ENCODE measurements at places on chromosomes 13 and 19.

- no peak for DNase-seq
Measured at GRCh38 chr19:14097532-14098151, 7.1 kb upstream of the SAMD1 start.

DNA sequence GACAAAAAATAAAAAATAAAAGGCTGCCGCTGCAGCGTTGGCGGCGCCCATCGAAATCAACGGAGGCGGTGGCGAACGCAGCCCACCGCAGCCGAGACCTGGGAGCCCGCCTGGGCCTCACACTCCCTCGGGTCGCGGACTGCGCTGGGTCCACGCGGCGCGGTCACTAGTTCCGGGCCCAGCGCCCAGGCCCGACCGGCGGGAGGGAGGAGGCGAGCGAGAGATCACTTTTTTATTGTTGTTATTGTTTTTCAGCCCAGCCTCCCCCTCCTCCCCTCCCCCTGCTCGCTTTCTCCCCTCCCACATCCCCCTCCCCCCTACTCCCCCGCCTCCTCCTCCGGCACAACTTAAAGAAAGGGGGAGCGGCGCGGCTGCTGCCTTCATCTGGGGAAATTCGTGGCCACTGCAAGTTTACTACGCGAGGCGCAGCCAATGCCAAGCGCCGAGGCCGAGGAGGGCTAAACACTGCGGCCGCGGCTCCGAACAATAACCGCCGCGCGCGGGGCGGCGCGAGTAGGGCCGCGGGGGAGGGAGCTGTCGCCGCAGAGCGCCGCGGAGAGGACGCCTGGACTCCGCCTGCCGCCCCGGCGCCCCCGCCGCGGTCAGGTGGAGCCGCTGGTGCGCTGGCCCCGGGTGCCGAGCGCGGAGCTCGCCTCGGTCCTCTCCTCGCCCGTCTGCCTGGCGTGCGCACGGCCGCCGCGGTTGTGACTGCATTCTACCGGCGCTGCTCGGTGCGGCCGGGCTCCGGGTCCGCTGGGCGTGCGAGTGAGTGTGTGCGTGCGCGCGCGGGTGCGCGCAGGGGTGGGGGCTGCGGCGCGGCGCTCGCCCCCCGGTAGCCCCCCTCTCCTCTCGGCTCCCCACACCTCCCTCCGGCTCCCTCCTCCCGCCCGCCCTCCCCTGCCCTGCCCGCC, 505 bp upstream of the ZIC2 start:
- no peak for DNase-seq

DNA sequence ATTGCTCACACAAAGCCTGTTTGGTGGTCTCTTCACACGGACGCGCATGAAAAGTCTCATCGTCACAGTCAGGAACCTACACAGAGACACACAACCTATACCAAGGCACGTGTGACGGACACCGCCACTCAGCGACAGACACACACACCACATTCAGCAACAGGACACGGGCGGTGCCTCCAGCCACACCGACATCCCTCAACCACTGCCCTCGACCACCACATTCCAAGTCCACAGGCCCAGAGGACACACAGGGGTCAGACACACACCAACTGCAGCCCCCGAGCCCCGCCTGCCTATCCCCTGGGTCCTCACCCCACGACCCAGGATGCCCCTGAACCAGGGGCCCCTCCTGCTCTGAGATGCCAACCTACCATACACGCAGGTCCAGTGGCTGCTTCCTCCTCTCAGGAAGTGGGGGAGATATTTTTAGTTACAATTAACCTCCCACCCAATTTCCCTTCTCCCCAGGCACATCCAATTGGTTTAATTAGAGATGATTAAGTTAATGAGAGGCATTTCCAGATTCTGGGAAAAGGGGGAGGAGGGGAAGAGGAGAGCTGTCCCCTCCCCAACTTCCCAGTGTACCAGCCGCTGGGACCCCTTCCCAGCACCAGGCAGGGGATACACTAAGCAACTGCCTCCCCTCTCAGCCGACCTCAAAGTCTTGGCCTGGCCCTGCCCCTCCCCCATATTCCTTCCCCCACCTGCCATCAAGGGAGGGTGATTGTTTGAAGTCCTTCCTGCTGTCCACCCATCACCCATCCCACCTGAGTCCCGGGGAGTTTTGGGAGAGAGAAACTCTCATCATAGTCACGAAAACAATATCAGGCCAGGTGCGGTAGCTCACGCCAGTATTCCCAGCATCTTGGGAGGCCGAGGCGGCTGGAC, 20.4 kb downstream of the MEIS3 start:
- DNase-seq = no peak

GRCh38 chr13:99224021-99224420, 23.4 kb downstream of the UBAC2 start:
- no peak for DNase-seq

GRCh38 chr13:92403606-92404005, 823.0 kb upstream of the GPC6 start:
- no peak for DNase-seq

DNA sequence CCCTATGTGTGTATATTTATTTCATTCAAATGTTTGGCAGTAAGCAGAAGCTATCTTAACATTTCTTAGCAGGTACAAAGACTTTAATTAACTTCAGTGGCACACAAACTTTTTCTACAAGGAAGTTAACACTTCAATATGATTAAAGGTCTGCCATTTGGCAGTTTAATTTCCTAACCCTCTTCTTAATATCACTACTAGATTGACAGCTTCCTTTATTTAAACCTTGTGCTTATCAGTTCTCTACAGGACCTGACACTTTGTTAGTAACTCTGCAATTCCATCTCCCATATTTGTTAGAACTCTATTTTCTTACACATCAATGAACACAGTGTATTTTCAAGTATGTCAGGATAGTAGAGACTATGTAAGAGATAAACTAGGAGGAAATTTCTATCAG, 152.4 kb upstream of the ATXN8OS start:
- DNase-seq = no peak

DNA sequence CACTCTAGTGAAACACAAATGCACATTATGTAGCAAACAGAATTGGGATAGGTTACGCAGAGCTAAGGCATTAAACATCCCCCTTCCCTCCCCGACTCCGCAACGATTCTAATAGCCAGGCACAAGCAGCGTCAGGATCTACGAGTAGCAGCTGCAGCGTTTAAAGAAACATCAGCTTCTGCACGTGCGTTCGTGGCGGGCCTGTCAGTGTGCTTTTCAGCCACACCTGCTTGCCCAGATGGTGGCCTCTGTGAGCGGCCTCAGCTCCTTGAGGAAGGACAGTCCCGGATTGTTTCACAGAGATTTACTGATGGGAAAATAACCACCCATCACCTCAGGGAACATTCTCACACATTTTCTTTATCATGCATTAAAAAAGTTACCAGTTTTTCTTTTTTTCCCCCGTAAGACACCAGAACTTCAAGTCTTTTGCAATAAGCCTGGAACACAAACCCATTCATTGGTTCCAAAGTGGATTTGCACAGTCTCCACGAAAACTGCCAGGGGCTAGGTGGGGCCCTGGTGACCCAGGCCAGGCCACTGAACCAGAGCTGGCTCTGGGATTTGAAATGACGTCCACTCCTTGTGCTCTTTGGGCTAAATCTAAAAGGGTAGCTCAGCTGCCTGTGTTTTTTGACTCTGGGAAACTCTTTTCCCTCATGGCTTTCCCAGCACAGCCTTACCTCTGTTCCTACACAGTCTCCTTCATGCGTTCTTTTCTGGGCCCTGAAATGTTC, 325.5 kb downstream of the KCNRG start:
- DNase-seq = no peak

- no peak for DNase-seq
Measured at GRCh38 chr13:89920461-89920860, 1427.0 kb upstream of the MIR17HG start.

DNA sequence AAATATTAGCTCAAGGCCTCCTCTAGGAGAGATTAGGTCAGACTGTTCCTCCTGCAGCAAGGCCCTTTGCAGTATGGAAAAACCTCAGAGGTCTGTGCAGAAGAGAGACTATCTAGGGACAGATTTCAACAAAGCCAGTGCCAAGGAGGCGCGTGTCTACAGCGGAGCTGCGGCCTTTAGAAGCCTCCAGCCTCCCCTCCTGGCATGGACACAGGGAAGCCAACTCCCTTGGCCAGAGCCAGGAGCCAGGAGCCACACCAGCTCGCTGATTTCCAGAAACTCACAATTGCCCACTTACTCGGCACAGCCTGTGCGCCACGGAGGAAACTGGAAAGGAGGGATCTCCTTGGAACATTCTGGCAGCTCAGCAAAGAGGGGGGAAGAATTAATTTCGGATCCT, 63.4 kb downstream of the INSR start:
- no peak for DNase-seq
